Activated CD8-positive, alpha-beta memory T cell treated with anti-CD3 and anti-CD28 coated beads for 4 hours (primary cell): ENCODE measurements at places on chromosomes 6 and 20.

DNA sequence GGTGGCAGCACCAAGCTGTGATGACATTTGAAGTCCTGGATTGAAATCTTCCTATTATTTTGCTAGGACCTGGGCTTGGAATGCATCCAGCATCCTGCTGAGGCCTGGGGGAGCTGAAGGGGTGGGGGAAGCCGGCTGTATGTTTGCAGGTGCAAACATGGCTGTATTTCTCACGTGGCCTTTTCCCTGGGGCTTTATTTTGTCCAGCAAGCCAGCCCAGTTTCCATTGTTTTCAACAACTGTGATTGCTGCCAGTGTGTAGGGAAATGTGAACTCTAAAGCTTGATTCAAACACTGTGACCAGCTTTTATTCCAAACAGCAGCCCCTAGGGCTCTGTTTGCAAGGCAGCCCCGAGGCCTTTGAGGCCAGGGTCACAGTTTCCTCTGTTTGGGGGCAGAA, 683.0 kb downstream of the DHX35 start:
- DNase-seq: no peak

GRCh38 chr20:40741507-40742106, 52.6 kb upstream of the MAFB start:
- DNase-seq: peak; percentile 5

GRCh38 chr6:52417675-52418111, 2.4 kb upstream of the EFHC1 start:
- DNase-seq: no peak

GRCh38 chr20:13342469-13343242, 121.6 kb downstream of the ISM1 start:
- no peak for DNase-seq

DNA sequence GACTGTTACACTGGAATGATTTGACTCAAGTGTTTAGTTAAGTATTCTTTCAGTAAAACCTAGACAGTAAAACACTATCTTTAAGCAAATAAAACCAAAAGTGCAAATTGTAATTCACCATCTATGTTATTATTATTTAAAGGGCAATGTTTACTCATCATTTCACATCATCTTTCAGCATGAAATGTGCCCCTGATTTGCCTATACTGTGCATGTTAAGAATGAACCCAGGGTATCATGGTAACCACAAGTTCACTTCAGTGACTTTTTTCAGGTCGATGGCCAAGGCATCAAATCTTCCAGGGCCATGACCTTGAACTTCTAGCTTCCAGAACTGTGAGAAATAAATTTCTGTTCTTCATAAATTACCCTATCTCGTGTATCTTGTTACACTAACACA, 2.1 kb upstream of the HLA-DOB start:
- no peak for DNase-seq

DNA sequence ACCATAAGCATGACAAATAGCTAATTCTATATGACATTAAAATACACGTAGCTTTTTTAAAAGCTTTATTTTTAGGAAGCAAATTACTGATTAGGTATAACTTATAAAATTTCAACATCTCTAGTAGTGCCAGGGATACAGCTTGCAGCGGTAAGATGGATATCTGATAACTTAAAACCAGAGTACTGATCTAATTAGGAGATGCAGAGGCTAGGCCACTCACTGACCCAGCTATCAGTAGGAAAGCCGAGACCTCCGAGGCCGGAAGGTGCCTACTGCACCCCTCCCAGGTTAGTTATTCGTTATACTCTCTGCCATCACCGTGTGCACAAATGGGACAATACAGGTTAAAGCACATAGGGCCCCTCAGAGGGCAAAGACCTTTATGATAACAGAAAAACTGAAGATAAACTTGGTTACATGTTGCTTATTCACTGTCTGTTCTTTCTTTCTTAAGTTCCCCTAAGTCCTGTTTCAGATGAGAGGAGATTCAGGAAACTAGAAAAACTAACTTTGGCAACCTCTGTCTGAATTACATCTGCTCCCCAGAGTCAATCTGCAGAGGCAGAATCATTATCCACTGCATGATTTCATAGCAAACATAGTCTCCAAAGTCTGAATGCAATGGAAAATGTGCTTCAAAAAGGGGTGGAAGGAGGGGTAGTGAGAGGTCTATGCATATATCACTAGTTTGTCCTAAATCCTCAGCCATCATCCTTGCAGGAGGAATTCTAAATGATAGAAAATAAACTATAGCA, 60.8 kb downstream of the RIPOR2 start:
- DNase-seq: no peak

DNA sequence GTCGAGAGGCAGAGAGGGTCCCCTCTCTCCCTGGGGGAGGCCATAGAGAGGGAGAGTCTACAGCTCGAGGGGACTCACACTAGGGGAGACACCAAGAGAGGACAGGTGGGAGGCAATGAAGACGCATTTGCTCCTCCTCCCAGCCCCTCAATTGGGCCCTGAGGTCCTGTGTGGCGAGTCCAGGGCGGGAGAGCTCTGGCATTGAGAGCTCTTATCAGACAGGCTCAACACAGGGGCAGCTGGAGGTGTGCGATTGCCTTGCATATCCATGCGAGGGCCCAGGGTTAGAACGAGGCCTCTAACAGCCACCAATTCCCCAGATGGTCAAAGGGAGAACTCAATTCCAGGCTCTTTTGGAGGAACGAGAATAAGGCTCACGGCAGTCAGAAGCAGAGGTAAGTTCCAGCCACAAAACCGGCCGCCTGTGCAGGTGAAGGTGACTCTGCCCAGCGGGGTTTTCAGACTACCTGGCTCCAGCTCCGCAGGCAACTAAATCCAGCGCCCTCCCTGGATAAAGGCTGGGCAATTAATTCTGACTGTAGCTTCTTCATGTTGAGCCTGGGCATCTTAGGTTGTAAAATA, 94.0 kb upstream of the MPC1 start:
- no peak for DNase-seq
